ENCODE measurements at places on chromosomes 7 and 10.

GRCh38 chr10:26448706-26449435 lies 10.7 kb downstream of the APBB1IP start:
- peak; percentile 73 for DNase-seq

DNA sequence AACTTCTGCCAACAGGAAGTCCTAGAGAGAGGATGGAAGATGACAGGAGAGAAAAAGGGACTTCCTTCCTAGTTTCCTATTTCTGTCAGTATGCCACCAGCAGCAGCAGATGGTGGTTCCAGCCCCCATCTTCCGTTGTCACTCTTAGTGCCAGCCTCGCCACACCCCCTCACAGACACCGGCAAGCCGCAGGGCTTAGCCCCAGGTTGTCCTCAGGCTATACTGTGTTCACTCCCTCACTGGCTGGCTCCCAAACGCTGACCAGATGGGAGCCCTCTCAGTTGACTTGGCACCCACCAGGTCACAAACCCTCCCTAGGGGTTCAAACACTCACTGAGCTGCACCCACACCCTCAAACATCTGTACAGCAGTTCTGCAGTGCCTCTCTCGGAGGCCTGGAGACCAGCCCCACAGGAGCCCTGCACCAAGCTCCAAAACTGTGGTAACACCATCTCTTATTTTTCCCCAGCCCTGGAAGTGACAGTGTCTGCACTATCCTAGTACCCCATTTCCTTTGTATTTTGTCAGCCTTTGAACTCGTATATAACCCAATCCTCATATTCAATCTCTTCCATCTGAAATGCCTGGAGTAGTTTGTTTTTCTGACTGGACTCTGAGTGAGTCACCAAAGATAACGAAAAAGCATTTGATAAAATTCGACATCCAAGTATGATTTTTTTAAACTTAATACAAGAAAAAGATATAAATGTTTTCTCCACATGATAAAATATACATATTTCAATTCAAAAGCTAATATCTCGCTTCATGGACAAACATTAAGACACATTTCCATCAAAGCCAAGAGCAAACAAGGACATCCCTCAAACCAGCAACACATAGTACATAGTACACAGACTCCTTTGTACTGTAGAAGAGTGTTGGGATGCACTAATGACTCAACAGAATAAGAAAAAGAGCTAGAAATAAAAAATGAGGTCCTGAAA lies 34.5 kb downstream of the SMURF1 start:
- DNase-seq, result no peak

- no peak for DNase-seq
Measured at GRCh38 chr10:131513445-131513844, 201.9 kb upstream of the TCERG1L start.

- DNase-seq, result peak; percentile 77
Measured at GRCh38 chr7:139731802-139732470, 45.9 kb downstream of the HIPK2 start.

DNA sequence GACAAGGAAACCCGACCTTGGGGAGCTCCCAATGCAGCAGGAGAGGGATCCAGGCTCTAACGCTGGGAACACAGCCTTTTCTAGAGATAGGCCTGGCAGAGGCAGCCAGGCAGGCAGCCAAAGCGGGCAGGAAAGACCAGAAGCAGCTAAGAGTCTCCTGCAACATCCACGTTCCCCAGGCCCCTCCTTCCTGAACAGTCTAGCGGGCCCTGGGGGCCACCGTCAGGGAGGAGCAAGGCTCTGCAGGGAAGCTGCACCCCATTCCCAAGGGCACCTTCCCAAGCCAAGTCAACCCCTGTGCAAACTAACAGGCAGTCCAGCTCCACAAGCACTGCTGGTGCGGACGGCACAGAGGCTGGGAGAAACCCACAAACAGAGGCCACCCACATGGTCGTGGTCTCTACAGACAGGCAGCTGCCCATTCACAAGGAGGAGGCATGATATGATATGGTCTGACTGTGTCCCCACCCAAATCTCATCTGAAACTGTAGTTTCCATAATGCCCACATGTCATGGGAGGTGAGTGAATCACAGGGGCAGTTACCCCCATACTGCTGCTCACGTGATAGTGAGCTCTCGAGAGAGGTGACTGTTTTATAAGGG lies 115.7 kb downstream of the MAD1L1 start:
- DNase-seq, result peak; percentile 76
